Stimulated activated CD8-positive, alpha-beta memory T cell treated with anti-CD3 and anti-CD28 coated beads, Interleukin-15, amount 100 ng/mL, for 1 hour (primary cell): ENCODE measurements at places on chromosomes 5 and 9.
A peak's percentile ranks its signal among the peaks of the same experiment; 100 is the strongest.

DNA sequence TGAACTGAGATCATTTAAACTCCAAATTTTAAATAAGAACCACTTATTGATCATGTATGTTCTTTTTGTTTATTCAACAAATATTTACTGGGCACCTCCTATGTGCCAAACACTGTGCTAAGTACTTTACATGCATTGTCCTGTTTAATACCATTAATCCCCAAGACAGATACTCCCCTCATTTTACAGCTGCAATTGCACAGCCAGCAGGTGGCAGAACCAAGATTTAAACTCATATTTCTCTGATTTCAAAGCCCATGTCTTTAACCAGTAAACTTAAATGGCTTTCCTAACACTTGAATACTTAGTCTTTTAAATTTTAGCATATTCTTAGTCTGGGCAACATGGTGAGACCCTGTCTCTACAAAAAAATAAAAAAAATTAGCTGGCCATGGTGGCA lies 43.4 kb upstream of the KIAA1958 start:
- DNase-seq = peak; percentile 6

GRCh38 chr9:12817702-12818101 lies 42.9 kb downstream of the LURAP1L start:
- no peak for DNase-seq

GRCh38 chr5:65255294-65255693 lies 226.4 kb downstream of the ADAMTS6 start:
- DNase-seq = no peak

GRCh38 chr9:96418920-96419690 lies 935 bp upstream of the ZNF367 start:
- peak; percentile 11 for DNase-seq

DNA sequence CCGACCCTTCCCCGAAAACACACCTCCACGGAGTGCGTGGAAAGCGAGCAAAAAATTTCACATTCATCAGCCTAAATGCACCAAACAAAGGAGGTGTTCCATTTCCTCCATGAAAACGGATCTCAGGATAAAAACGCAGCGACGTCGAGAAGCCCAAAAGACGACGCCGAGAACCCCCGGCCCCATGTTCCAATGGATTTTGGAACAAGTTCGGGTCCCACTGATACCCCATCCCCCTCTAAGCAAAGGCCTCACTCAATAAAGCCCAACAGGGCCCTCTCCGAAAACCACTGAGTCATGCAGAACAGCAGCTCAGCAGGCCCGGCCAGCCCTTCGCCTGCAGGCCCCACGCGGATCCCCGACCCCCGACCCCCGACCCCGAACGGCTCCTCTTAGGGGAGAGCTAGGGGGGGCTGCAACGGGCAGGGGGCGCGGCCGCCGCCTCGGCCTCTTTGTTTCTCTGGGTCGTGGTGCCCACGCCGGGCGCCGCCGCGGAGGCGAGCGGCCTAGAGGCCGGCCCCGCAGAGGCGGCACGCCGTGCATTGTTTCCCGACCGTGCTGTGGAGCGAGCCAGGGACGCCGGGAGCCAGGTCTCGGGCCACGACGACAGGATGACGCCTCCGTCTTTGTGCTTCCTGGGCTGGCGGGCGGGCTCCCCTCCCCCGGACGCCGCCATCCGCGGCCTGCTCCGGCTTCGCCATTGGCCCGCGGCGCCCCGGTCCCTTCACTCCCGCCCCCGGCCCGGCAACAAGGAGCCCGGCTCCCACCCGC lies 915 bp downstream of the ZFAND5 start:
- DNase-seq = peak; percentile 34

DNA sequence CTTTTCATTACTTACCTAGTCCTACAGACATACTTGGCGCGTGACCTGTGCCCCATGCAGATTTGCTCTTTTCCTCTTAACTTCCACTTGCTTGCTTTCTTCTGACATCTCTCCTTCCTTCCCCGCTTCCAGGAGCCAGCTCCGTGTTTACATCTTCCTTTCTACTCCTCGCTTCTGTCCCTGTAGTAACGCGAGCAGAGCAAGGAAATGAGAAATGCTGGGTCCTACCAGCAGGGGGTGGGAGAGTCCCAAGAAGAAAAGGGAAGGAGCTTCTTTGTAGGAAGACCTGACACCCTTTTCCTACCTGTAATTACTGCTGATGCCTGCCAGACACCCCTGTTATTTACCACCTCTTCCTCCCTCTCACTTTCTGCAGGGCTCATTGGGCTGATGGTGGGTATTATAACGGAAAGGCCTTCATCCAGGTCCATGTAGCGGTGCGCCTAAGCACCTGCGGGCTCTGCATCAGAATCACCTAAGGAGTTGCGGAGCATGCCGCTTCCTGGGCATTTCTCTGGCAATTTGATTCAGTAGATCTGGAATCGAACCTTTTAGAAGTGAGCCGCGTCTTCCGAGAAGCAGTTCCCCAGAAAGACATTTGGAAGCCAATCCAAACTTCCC lies 1260.8 kb upstream of the WWC1 start:
- no peak for DNase-seq

- no peak for DNase-seq
These were observed 7.3 kb upstream of the FOXE1 start for GRCh38 chr9:97845763-97846162.
